Naive B cell (primary cell): ENCODE measurements at places on chromosomes 7 and 10. TPM values are rescaled to one million over a fixed set of nuclear protein-coding genes. Genes with fewer than 3 reads are reported as not detected.

GRCh38 chr10:79320820-79321493, 26.3 kb upstream of the PPIF start:
- no peak for DNase-seq

Gene TBX20
- polyA plus RNA-seq: not detected

GRCh38 chr7:152501506-152501905, 65.7 kb upstream of the KMT2C start:
- no peak for DNase-seq

Gene SMKR1
- 1.2 TPM for polyA plus RNA-seq

GRCh38 chr7:139106959-139107358, 2.6 kb downstream of the ZC3HAV1 start:
- no peak for DNase-seq

DNA sequence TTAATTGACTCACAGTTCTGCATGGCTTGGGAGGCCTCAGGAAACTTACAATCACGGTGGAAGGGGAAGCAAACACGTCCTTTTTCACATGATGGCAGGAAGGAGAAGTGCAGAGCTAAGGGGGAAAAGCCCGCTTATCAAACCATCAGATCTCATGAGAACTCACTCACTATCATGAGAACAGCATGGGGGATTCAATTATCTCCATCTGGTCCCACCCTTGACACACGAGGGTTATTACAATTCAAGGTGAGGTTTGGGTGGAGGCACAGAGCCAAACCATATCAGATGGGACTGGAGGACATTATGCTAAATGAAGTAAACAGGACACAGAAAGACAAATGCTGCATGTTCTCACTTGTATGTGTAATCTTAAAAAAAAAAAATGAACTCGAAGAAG, 141.4 kb upstream of the HABP2 start:
- DNase-seq: no peak

DNA sequence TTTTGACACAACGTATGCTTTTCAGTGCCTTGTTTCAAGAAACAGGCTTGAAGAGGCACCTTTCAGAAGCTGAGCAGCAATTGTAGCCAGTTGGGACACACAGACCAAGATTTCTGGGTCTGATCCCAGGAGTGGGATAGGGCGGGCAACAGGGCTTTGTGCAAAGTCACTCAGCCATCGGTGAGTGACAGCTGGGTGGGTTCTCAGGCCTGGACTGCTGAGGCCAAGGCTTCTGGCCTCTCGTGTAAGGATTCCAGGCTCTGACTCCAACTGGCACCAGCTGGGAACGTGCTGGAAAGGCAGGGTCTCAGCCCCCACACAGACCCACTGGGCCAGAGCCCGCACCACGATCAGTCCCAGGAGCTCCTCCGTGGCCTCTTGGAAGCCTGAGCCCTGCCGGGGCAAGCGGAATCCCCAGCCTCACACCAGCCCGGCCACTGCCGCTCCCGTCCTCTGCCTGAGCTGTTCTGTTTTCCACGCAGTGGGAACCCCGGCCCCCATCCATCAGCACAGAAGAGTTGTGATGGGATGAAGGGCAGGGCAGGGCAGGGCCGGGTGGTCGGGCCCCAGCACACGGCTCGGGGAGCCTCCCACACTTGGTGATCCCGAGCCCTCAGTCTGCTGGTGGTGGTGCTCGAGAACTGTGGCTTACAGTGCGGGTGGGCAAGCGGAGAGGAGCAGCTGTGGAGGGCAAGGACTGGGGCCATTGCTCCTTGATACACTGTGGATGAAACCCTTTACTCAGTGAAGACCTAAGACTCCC, 46.8 kb downstream of the VIPR2 start:
- DNase-seq: no peak
